Stimulated activated CD4-positive, alpha-beta T cell treated with anti-CD3 and anti-CD28 coated beads, Interleukin-2, amount 100 ng/mL, for 24 hours (primary cell): ENCODE measurements at places on chromosomes 1 and 21.

- DNase-seq: no peak
These were observed 284.4 kb downstream of the VAV3 start for GRCh38 chr1:107680579-107680985.

DNA sequence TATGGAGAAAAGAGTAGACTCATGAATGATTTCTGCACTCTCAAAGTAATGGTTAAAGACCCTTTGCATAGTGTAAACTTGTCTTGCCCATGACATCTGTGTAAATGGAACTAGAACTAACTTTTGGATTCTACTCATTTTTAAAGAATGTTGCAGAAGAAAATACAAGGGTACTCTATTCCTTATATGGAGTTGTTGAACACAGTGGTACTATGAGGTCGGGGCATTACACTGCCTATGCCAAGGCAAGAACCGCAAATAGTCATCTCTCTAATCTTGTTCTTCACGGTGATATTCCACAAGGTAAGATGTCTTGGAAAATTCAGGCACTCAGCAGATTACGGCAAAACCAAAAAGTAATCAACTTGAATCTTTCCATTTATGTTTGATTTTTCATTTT, 19.8 kb downstream of the CCT8 start:
- no peak for DNase-seq

GRCh38 chr1:63073309-63074306, 248.8 kb upstream of the FOXD3 start:
- no peak for DNase-seq

DNA sequence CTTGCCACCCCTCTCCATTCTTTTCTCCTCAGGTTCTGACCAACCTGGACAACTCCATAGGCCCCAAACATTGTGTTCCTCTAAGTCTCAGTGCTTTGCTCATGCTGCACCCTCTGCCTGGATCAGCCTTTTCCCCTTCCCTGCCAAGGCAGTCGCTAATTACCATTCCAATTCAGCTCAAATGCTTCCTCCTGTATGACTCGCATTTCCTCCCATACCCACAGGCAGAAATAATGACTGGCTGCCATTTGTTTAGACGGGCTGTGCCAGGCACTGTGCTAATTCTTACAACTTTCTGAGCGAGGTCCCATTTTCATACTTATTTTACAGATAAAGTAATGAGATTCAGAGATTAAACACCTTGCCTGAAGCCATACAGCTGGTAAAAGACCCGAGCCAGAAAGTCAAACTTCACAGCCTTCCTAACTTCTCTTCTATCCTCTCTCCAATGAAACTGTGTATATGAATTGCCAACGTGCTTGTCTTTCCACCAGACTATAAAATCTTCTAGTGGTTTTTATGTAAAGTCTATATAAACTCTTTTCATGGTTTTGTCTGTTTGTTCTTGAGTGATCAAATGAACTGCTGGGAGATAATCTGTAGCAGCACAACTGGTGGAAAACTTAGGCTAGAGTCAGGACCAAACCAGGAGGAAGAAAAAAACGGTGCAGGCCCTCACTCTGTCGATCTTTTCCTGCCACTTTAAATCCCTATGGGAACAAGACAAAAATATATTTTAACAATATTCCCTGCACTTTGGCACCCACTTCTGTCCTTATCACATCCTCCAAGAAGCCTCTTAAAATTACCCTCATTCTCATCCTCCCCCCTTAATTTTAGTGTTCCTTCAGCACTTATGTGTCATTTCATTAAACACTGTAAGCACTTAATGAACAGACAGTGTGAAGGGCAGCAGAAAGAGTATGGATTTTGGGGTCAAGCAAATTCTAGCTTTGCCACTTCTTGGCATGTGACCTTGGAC, 33.7 kb downstream of the RAB3B start:
- no peak for DNase-seq

DNA sequence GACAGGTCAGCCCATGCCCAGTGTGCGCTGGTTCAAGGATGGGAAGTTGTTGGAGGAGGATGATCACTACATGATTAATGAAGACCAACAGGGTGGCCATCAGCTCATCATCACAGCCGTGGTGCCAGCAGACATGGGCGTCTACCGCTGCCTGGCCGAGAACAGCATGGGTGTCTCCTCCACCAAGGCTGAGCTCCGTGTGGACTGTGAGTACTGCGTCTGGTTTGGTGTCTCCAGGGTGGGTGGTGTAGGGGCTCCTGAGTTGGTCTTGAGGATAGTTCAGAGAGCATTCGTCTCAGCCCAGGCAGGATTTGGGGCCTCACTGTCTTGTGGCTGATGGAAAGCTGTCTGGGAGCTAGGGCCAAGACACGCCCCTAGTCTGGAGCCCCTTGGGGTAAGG, 83.2 kb downstream of the TRIM11 start:
- DNase-seq: no peak

GRCh38 chr1:246274186-246274585, 232.9 kb downstream of the SMYD3 start:
- DNase-seq: no peak
